LHCN-M2 (cell line): ENCODE measurements at places on chromosomes 6 and 20. TPM values are rescaled to one million over a fixed set of nuclear protein-coding genes. Genes with fewer than 3 reads are reported as not detected.

The KCNK5 gene
- total RNA-seq: not detected in 2 replicates

The GSS gene
- total RNA-seq: 108 and 112 TPM in 2 replicates

The TBXT gene
- total RNA-seq: not detected in 2 replicates

The ID4 gene
- total RNA-seq: not detected in 2 replicates

The FABP7 gene
- not detected in 2 replicates for total RNA-seq

The MDC1 gene
- total RNA-seq: 12.4 and 16.3 TPM in 2 replicates

The ISM1 gene
- 0.06 and 0.11 TPM in 2 replicates for total RNA-seq

The SPATS1 gene
- not detected in 2 replicates for total RNA-seq

The DCBLD1 gene
- 38.6 and 39.3 TPM in 2 replicates for total RNA-seq

The CRISP2 gene
- not detected in 2 replicates for total RNA-seq

The IL20RA gene
- total RNA-seq: 0.11 TPM in 1 of 2 replicates, not detected in the other

The GFOD1 gene
- total RNA-seq: 2.7 and 3.1 TPM in 2 replicates

The CENPW gene
- total RNA-seq: 17.8 and 22.0 TPM in 2 replicates

The MTHFD1L gene
- 35.9 and 38.1 TPM in 2 replicates for total RNA-seq

The LY86 gene
- not detected in 2 replicates for total RNA-seq

The ATG5 gene
- 47.4 and 51.9 TPM in 2 replicates for total RNA-seq

The FRK gene
- 1.9 and 2.9 TPM in 2 replicates for total RNA-seq

The CYP39A1 gene
- total RNA-seq: 0.13 TPM in 1 of 2 replicates, not detected in the other

The HTR1E gene
- total RNA-seq: not detected in 2 replicates

The RNF144B gene
- total RNA-seq: 0.13 and 0.80 TPM in 2 replicates

The KCNQ2 gene
- total RNA-seq: not detected in 2 replicates

The SAMD10 gene
- 1.2 and 3.1 TPM in 2 replicates for total RNA-seq

The CCR6 gene
- not detected in 2 replicates for total RNA-seq

The CARMIL1 gene
- 5.5 and 5.6 TPM in 2 replicates for total RNA-seq

The TUBB2B gene
- 23.3 and 31.3 TPM in 2 replicates for total RNA-seq

The PHACTR3 gene
- 0.63 TPM in 1 of 2 replicates, not detected in the other for total RNA-seq

The LAMA5 gene
- 7.2 and 29.2 TPM in 2 replicates for total RNA-seq

The PHACTR2 gene
- 32.3 and 35.0 TPM in 2 replicates for total RNA-seq

The SEC63 gene
- total RNA-seq: 12.4 and 27.1 TPM in 2 replicates

The FAM83D gene
- 64.4 and 73.2 TPM in 2 replicates for total RNA-seq
